ENCODE measurements at places on chromosomes 11 and 22. TPM values are rescaled to one million over a fixed set of nuclear protein-coding genes. Genes with fewer than 3 reads are reported as not detected.

NEFH gene
- 8.7 TPM for total RNA-seq

ALDH3B1 gene
- total RNA-seq, result not detected

SYT13 gene
- total RNA-seq, result not detected

POLD3 gene
- 68.4 TPM for total RNA-seq

SLC43A1 gene
- 36.8 TPM for total RNA-seq

UPK3A gene
- not detected for total RNA-seq

HOATZ gene
- total RNA-seq, result not detected

WT1 gene
- total RNA-seq, result not detected

RAPSN gene
- total RNA-seq, result not detected

TREH gene
- total RNA-seq, result not detected

MED19 gene
- 13.8 TPM for total RNA-seq

RHBDD3 gene
- 32.4 TPM for total RNA-seq

OR8B3 gene
- total RNA-seq, result not detected
